Non-pigmented ciliary epithelial cell (primary cell): ENCODE measurements at places on chromosomes 6 and 20.
A peak's percentile ranks its signal among the peaks of the same experiment; 100 is the strongest.

DNA sequence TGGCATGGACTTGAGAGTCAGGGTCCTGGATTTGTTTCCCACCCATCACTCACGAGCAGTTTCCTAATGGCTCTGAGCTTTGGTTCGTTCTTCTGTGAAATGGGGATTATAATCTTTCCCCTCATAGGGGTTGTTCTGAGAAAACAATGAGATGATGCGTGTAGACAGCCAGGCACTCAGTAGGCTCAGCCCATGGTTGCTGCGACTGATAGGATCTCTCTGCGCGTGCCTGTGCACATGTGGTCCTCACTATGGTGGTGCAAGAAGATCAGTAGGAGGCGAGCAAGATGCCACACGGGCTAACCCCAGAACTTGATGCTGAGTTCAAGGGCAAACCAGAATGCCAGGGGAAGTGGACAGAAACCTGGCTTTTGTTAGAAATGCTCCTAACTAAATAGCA is 153.5 kb upstream of the KCNG1 start:
- DNase-seq = no peak

DNA sequence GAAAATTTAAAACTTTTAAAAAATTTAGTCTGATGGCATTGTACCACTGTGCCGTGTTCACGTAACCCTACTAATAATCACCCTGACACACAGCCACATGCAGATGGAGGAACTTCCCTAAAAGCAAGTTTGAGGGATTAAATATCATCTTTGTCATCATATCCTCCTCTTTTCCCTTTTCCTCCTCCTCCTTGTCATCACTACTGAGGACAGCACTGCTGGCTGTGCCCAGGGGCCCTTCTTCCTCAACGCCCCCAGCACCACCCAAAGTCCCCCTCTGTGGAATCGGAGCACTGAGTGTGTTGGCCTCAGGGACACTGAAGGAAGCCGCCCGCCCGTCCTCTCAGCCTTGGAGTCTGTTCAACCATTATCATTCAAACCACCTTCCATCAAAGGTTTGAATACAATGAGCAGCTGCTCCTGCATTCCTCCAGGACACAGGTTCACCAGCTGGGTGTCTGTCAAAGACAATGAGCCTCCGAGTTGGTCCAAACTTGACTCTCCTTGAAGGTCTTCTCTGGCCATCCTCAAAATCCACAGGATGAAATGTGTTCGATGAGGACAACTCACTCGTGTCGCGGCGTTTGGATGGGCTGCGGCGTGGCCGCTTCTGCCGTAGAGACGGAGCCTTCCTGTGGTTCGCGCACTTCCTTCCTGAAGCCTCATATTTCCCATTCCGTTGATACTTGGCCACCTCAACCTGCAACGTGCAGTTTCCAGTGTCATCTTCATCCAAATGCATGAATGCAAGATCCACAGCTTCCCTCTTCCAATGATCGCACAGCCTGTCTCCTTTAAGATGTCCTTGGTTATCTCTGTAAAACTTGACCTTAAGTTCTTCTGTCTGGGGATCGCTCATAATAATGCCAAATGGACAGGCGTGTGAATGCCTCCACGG is 23.3 kb downstream of the NQO2 start:
- no peak for DNase-seq

- DNase-seq = peak; percentile 6
Observed at GRCh38 chr6:142088858-142089216, 43.9 kb upstream of the GJE1 start.

- DNase-seq = no peak
Observed at GRCh38 chr6:3226481-3227362, 731 bp downstream of the TUBB2B start.

DNA sequence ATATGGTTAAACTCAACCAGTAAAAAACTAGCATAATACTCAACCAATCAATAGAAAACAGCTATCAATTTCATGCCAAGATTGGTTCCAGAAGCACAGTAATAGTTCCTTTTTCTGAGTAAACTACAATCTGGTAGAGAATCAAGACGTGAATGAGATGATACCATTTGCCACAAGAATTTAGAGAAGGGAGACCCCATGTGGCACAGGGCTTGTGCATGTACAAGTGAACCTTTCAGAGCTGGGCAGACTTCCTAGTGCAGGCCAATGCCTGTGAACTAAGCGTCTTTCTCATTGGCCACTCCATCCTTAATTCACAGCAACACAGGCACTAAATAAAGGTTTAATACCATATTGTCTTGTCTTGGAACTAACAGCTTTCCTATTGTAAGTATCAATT is 213.5 kb downstream of the RFPL4B start:
- DNase-seq = no peak

DNA sequence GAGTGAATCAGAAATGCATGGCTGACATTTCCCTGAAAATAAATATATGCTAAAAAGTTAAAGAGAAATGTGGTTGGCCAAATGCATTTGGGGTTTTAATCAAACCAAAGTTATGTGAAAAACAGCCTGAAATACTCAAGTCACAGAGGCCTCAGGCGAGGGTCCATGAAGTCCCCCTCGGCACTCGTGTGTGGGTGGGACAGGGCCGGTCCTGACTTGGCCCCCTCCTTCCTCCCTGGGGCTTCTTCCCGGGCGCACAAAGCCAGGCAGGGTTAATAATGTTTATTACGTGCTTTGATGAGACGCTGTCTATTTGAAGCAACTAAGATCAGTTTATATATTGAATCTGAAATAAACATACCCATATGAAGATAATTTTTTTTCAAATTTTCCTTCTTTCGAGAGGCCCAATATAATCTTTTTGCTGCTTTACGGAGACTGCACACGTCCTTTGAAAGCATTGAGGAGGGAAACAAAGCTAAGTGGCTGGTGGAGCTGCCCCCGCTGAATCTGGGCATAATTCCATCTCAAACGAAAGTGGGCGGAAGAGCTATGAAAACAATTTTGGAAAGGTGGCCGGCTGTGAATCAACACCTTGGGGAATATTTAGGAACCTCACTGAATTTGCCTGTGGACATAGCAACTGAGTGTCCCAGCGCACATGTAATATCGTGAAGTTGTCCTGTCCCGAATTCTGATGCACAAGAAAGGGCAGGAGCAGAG is 55.8 kb upstream of the SMOC2 start:
- no peak for DNase-seq

GRCh38 chr20:47265984-47266383 is 90.5 kb downstream of the ZMYND8 start:
- DNase-seq = no peak

GRCh38 chr6:136365776-136366354 is 76.2 kb upstream of the BCLAF1 start:
- no peak for DNase-seq

DNA sequence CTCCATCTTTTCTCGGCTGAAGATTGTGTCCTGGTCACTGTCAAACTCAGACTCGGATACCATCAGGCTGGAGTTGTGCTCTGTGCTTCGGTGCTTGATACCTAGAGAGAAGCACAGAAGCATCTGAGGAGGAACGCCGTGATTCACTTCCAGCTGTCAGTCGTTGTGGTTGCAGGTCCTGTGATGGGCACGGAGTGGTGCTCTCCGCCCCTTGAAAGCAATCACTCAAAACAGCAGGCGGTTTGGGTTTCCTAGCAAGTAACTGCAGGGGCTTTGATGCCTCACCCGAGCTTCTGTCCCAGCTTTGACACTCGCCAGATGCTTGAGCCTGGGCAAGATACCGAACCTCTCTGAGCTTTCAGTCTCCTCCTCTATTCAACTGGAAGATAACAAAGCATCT is 52.5 kb downstream of the ALDH5A1 start:
- no peak for DNase-seq

DNA sequence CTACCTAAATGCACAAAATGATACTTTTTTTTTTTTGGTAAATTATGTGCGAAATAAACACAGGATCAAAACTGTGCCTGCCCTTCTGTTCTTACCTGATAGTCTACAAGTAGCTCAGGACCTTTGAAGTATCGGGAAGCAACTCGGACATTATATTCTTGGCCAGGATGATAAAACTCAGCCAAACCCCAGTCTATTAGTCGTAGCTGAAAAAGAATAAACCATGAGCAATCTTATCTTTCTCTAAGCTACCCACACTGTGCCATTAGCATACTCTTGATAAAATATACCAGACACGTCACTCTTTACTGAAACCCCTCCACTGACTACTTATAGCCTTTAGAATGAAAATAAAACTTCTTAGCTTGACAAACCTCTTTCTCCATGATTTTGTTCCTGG is 29.8 kb upstream of the TBC1D20 start:
- no peak for DNase-seq

DNA sequence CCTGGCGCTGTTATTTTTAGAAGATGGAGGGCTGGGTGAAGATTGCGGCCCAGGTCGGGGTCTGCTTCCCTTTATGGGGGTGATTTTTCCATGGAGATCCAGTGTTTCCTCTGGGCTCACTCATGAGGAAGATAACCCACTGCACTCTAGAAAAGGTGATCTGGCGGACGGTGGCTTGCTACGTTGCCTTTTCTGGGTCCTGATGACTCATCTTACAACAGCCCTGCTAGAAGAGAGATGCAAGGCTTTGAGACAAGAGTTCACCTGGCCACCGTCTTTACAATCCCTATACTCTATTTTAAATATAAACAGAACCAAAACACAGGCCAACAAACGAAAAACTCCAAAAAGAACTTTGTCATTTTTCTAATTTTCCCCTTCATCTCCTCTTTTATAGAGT is 182.1 kb upstream of the EXOC2 start:
- no peak for DNase-seq

DNA sequence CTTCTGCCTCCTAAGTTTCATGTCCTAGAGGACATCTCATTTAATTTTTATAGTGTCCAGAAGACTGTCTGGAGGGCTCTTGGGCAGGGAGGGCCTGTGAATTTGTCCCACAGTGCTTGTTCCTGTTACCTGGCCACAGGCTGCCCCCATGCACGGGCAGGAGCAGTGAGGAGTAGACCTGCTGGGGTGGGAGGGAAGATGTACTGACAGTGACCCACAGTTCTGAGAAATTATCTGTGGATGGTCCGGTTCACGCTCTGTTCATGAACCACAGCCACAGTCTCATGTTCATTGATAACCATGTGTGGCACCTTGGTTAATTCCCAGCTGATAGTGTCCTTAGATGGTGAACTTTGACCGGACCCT is 18.8 kb upstream of the ZNF831 start:
- DNase-seq = no peak

GRCh38 chr6:37013516-37014491 is 8.3 kb downstream of the FGD2 start:
- no peak for DNase-seq

GRCh38 chr6:135438907-135439535 is 58.5 kb downstream of the AHI1 start:
- DNase-seq = no peak

- no peak for DNase-seq
Observed at GRCh38 chr20:44208770-44209169, 1.8 kb downstream of the OSER1 start.

- peak; percentile 34 for DNase-seq
Observed at GRCh38 chr6:56156643-56157042, 90.7 kb downstream of the COL21A1 start.

GRCh38 chr6:99590728-99591672 is 15.6 kb upstream of the PRDM13 start:
- no peak for DNase-seq

- DNase-seq = no peak
Observed at GRCh38 chr6:35494161-35494563, 2.7 kb downstream of the TEAD3 start.

DNA sequence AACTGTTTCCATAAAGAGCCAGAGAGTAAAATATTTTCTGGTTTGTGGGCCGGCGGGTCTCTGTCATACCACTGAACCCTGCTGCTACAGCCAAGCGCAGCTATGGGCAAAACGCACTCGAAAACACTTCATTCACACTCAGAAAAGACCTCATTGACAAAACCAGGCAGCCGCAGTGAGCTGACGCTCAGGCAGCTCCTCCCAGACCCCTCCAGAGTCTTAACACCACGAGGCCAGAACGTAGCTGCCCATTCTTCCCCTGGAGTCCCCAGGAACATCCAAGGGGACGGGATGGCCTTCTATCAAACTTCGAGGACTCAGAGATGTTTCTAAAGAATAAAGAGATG is 35.6 kb upstream of the ZBP1 start:
- no peak for DNase-seq

- no peak for DNase-seq
Observed at GRCh38 chr6:45781890-45782289, 233.8 kb downstream of the CLIC5 start.

GRCh38 chr6:18707714-18708439 is 320.7 kb downstream of the RNF144B start:
- DNase-seq = no peak

GRCh38 chr20:16528078-16528477 is 45.2 kb downstream of the KIF16B start:
- peak; percentile 89 for DNase-seq

DNA sequence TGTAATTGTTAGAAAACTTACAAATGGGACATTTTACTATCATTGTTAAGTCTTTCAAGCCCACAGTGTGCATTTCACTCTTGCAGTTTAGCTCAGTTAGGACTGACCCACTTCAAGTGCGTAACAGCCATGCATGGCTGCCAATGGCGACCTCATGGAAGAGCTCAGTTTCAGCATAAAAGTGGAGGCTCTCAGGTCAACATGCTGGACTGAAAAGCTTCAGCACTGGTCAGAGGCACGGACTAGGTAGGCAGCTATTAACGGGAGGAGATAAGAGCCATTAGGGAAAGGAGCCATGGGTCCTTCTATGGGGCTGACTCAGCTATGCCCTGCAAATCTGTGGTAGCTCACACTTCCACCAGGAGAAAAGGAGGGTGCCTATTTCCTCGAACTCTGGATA is 101.8 kb downstream of the TTLL2 start:
- DNase-seq = no peak

- DNase-seq = no peak
Observed at GRCh38 chr6:153117986-153118879, 12.8 kb downstream of the RGS17 start.

DNA sequence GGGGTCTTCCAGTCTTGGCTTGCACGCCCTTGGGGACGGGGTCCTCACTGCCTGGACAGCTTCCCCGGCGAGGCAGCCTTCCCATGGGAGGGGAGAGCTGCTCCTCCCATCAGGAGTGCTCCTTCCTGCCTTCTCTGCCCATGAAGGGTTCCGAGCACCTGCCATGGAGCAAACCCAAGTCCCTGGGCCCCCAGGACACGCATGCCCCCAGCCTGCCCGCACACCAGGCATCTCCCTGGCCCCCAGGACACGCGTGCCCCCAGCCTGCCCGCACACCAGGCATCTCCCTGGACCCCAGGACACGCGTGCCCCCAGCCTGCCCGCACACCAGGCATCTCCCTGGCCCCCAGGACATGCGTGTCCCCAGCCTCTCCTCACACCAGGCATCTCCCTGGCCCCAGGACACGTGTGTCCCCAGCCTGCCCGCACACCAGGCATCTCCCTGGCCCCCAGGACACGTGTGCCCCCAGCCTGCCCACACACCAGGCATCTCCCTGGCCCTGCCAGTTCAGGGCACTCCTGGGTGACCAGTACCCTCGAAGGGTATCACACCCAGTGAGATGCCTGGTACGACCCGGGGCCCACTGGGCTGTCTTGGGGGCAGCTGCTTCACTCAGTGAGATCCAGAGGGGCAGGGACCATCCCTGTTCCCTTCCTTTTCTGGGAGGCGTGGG is 21.7 kb downstream of the COL20A1 start:
- no peak for DNase-seq

- no peak for DNase-seq
Observed at GRCh38 chr20:17833036-17833674, 133.4 kb downstream of the BANF2 start.
